Naive thymus-derived CD4-positive, alpha-beta T cell (primary cell): ENCODE measurements at places on chromosomes 5 and 9. TPM values are rescaled to one million over a fixed set of nuclear protein-coding genes. Genes with fewer than 3 reads are reported as not detected.

TRPM3 gene
- total RNA-seq: not detected

GRCh38 chr9:40926404-40927259 is 201.8 kb downstream of the FOXD4L6 start:
- no peak overlapping the region for H3K4me3 ChIP-seq
- no peak overlapping the region for H3K27ac ChIP-seq
- no peak for DNase-seq
- no peaks in the 10 kb centered on the region for H3K27me3 ChIP-seq
- H3K4me1 ChIP-seq: no peaks in the 10 kb centered on the region

- DNase-seq: no peak
- H3K27me3 ChIP-seq: no peaks in the 10 kb centered on the region
- H3K4me1 ChIP-seq: no peaks in the 10 kb centered on the region
- no peak overlapping the region for H3K4me3 ChIP-seq
- H3K27ac ChIP-seq: no peak overlapping the region
- H3K36me3 ChIP-seq: no peaks in the 10 kb centered on the region
Observed at GRCh38 chr9:117153021-117153420, 261.8 kb downstream of the ASTN2 start.

ROR2 gene
- total RNA-seq: not detected
